CD4-positive, alpha-beta T cell treated with Interleukin-10 for 1 hour (primary cell): ENCODE measurements at places on chromosomes 16 and 17.

DNA sequence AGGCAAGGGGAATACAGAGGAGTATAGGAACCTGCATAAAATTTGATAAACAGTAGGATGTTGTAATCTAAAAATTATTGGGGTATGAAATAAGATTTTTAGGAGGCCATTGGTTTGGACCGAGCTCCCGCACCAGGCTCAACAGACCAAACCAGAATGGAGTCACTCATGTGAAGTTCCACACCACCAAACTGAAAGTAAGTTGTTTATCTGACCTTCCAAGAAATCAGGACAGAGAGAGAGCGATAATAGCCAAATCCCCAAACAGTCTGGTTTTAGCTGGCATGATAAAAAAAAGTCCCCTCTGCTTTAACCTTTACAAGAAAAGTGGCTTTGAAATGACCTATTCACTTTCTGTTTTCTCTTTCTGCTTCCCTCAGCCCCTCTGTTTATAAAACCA, 45.7 kb upstream of the SIAH1 start:
- no peak for DNase-seq

GRCh38 chr17:28057731-28058246, 15.3 kb downstream of the NLK start:
- no peak for DNase-seq

DNA sequence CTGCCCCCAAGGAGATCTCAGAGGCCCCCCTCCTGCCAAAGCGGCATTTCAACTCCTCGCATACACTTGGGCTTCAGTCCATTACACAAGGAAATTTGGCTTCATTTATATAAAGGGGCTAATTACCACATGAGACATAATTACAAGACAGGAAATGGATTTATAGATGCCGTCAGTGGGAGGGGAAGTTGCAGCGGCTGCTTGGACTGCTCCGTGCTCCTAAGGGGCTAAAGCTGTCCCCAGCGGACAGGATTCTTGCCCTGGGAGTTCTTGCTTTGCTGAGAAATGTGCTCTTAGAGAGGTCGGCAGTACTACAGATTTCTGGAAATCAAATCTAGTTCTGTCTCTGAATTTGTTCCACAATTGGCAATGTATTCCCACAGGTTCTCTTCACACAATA, 57.2 kb upstream of the NLK start:
- no peak for DNase-seq

GRCh38 chr17:35244341-35245195, 1.7 kb downstream of the SLFN5 start:
- DNase-seq = peak; percentile 89

DNA sequence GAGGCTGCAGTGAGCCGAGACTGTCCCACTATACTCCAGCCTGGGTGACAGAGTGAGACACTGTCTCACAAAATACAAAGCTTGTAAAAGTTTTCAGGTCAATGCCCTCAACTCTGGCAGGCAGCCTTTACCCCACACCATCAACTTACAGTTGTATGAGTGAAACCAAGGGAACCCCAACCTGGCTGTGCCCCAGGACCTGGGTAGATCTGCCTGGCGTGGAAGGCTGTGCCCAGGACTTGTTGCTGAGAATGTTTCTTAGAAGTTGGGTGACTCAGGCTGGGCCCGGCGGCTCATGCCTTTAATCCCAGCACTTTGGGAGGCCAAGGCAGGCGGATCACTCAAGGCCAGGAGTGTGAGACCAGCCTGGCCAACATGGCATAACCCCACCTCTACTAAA, 7.8 kb downstream of the CES3 start:
- DNase-seq = no peak
